EH (cell line): ENCODE measurements at places on chromosomes 6 and 20.
A peak's percentile ranks its signal among the peaks of the same experiment; 100 is the strongest.

DNA sequence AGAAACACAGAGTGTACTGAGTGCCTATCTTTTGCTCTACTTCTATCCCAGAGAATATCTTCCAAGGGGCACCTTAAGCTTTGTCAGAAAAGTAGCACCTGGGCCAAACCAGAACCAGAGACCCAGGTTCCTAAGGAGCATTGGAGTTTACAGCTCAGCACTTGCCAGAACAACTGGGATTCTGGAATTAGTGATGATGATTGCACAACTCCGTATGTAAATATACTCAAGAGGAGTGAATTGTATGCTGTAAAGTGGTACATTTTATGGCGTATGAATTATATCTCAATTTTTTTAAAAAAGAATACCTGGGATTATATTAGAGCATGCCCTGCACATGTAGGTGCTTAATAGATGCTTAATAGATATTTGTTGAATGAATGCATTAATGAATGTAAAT lies 36.2 kb upstream of the EPB41L1 start:
- no peak for DNase-seq

GRCh38 chr6:147861696-147862095 lies 353.2 kb downstream of the SAMD5 start:
- DNase-seq, result no peak

- peak; percentile 17 for DNase-seq
Measured at GRCh38 chr6:34025112-34025807, 120.6 kb downstream of the GRM4 start.

- DNase-seq, result peak; percentile 5
Measured at GRCh38 chr6:149319422-149319821, 1.9 kb downstream of the TAB2 start.

DNA sequence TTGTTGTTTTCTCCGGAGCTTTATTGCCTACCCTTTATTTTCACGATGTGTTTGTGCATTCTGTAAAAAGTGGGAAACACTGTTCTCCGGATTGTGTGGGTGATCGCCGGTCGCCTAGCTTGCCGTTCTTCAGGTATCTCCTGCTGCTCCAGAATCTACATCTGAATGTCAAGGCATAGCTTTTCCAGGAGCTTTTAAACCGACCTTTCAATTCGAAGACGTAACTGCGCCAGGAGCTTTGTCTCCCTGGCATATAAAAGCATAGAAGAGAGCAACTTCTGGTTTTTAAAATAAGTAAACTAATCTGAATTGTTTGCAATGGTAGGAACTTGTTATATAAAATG lies 96.0 kb downstream of the HFE start:
- DNase-seq, result no peak

DNA sequence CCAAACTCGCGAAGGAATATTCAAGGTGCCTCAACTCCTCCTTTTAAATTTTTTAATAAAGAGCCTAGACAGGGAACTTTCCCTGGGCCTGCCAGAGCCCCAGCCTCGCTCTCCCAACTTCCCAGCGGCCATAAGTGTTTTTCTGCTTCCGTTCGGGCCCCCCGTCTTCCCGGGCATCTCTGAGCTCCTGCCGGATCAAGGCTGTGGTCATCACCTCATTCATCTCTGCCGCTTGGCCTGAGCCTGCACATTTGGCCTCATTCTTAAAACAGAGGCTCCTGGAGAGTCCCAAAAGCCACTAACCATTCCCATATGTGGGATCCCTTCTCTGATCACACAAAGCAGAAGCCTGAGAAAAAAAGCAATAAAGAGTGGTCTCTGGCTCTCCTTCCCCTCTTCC lies 969.1 kb upstream of the DEFB115 start:
- no peak for DNase-seq

GRCh38 chr20:3595541-3595940 lies 67.7 kb downstream of the GFRA4 start:
- no peak for DNase-seq

DNA sequence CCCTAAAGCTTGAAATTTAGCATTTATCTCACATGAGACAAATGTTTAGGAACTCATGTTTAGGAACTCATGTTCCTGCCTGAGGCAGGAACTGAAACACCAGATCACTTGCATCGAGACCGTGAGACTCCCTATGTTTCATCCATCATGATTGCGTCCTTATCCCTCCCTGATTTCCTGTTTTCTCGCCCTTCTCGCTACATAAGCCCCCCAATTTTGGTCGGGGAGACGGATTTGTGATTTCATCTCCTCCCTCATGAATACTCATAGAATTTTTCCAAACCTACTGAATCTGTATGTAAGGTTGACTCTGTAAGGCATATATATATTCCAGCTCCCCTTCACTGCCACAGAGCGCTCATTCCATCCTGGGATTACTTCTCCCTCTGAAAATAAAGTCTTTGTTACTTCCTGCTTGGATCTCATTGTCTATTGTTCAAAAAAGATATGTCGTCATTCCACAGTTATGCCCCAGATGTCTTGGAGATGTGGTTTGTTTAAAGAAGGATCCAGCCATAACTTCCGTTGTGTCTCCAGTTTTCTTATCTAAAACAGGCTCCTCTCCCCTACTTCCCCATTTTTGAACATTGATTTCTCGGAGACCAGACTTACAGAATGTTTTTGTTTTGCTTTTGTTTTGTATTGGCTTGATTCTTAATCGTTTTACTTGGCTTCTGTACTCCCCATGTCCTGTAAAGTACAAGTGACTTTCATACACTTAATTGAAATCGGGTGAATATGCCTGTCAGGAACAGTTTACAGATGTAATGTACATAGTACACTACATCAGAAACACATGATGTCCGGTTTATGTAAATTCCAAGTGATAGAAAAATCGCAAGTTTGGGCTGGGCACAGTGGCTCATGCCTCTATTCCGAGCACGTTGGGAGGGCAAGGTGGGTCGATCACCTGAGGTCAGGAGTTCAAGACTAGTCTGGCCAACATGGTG lies 118.7 kb downstream of the HFE start:
- DNase-seq, result peak; percentile 90

GRCh38 chr20:18657575-18657974 lies 69.7 kb downstream of the DTD1 start:
- no peak for DNase-seq

- peak; percentile 49 for DNase-seq
Measured at GRCh38 chr6:149884215-149884614, 13.7 kb downstream of the RAET1E start.

DNA sequence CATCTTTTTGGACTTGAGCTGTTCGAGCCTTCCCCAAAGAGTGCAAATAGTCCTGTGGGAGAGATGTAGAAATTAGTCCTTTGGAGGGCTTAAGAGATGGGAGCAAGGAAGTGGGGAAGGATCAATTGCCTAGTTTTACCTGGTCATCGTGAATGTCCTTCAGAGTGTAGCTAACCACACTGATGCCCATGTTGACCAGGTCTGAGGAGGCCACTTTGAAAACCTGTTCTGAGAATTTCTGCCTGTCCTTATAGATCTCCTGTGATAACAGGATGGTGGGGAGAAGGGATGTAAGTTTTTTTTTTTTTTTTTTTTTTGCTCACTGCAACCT lies 2.0 kb downstream of the FLOT1 start:
- DNase-seq, result no peak

DNA sequence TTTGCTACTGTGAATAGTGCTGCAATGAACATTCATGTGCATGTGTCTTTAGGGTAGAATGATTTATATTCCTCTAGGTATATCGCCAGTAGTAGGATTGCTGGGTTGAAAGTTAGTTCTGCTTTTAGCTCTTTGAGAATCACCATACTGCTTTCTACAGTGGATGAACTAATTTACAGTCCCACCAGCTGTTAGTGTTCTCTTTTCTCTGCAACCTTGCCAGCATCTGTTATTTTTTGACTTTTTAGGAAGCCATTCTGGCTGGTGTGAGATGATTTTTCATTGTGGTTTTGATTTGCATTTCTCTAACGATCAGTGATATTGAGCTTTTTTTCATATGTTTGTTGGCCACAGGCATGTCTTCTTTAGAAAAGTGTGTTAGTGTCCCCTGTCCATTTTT lies 40.0 kb downstream of the PLG start:
- DNase-seq, result no peak

DNA sequence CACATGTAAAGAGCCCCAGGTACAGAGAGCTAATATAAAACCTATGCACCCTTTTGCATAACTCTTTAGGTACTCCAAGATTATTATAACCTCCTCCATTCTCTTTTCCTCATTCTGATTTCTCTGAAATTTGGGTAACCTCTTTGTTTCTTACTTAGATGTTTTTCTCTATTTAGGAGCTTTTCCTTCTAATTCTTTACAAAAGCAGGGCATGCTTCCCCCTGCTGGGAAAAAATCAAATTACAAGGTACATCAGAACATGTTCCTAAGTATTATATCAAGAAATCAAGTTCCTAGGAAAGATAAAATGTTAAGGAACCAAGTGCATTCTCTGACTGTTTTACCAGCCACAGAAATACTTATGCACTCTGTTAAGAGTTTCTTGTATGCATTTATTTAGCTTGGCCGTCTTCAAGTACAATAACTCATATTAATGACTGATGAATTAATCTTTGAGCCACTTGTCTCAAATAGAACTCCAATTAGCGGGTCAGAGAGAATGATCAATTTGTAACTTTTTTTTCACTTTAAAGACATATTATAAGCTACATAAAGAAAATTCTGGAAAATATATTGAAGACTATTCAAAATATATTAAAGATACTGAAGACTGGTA lies 2.1 kb downstream of the KHDRBS2 start:
- peak; percentile 2 for DNase-seq

DNA sequence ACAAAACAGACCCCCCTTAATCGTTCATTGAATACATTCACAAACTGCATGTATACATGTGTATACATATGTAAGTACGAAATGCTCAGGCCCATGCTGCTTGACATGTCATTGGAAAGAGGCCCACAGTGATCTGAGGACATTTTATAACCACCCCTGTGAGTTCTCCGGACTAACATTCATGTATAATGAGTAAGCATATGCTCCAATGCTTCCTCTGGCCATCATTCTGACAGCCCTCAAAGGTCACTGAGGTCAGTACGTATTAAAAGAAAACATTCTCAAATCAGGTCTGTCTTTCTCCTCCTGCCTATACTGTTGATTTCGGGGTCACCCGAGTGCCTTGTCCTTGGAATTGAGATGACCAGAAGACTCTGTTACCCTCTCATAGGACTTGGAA lies 54.9 kb downstream of the TENT5A start:
- DNase-seq, result peak; percentile 70

DNA sequence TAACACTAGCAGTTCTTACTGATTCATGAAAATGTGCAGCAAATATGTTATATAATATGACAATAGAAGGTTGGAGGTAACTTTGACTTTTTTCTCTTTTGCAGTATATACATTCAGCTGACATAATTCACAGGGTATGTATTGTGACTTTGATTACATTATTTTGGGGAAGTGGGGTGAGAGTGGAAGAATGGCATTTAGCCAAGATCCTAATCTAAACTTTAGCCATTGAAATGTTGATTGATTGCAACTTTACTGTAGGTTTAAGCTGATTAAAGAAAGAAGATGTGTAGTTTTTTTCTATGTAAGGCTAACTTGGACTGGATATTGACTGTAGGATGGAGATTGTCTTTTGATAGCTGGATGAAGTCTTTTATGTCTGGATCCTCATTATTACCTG lies 46.0 kb downstream of the MAPK14 start:
- no peak for DNase-seq

- DNase-seq, result no peak
Measured at GRCh38 chr6:14055541-14055940, 62.0 kb upstream of the CD83 start.

DNA sequence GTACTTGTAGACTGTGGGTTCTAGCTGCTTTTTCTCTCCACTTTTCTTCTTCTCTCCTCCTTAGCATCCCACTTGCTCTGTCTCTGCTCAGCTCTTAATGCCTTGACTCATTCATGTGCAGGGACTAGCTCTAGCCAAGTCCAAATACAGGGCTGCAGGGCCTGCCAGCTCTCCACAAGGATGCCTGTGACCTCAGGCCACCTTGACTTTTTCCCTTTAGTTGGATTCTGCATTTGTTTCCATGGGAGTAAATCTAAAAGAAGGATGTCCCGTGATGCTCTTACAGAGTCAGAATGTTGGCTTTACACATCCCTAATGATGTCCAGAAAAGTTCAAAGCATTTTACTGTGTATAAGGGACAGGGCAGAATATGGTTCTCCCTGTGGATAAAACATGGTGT lies 101.8 kb upstream of the PREP start:
- DNase-seq, result no peak

DNA sequence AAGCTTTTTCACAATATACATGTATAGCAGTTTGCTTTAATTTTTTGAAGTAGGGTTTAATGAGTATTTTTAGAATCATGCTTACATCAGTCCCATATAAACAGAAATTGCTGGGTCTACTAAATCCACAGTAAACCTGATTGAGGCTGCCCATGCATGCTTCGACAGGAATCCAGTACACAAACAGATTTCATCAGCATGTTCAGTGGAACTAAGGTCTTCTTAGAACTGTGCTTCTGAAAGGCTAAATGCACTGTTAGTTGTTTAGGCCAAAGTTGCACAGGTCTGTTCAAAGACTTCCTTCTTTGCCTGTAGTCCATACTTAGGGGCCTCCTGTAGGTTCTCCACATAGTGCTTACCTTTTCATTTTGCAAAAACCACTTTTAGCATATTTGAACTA lies 42.5 kb upstream of the THBS2 start:
- DNase-seq, result no peak

- peak; percentile 72 for DNase-seq
Measured at GRCh38 chr6:121482004-121482693, 46.7 kb downstream of the GJA1 start.

DNA sequence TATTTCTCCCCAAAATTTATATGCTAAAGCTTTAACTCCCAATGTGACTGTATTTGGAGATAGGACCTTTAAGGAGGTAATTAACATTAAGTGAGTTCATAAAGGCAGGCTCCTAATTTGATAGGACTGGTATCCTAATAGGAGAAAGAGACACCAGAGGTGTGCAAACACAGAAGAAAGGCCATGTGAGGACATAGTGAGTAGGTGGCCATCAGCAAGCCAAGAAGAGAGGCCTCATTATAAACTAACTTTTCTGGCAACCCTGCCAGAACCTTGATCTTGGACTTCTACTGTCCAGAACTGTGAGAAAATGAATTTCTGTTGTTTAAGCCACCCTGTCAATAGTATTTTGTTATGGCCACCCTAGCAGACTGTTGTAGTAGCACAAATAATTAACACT lies 177.9 kb upstream of the FUT9 start:
- DNase-seq, result no peak

DNA sequence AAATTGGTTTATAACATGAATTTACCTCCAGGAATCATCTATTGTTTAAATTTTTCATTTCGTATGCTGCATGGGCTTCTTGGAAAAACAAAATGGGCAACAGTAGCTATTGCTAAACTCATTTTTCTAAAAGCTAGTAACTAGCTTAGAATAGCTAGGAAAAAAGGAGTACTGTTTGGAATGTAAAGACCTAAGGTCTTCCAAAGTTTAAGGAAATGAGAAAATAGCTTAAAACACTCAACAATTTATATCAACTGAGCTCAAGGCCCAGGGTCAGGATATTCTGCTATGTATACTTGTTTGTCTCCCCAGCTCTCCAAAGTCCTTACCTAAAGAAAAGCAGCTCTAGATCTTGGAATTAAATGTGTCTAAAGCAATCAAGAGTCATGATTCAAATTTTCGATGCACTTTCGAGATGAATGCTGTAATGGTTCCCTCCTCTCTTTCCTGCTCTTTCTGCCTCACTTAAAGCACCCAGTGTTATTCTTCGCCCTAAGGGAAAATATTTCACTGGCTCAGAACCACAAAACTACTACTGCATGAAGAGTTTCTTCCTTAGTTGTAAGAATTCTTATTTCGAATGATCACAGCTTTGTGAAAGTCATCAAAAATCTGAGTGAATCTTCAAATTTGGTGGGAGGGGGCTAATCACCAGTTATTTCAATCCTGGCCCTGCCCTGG lies 41.6 kb downstream of the LYRM4 start:
- DNase-seq, result peak; percentile 55

- peak; percentile 22 for DNase-seq
Measured at GRCh38 chr6:137646484-137646883, 152.3 kb upstream of the OLIG3 start.
